HTR-8/SVneo (cell line): ENCODE measurements at places on chromosomes 1 and 21.

DNA sequence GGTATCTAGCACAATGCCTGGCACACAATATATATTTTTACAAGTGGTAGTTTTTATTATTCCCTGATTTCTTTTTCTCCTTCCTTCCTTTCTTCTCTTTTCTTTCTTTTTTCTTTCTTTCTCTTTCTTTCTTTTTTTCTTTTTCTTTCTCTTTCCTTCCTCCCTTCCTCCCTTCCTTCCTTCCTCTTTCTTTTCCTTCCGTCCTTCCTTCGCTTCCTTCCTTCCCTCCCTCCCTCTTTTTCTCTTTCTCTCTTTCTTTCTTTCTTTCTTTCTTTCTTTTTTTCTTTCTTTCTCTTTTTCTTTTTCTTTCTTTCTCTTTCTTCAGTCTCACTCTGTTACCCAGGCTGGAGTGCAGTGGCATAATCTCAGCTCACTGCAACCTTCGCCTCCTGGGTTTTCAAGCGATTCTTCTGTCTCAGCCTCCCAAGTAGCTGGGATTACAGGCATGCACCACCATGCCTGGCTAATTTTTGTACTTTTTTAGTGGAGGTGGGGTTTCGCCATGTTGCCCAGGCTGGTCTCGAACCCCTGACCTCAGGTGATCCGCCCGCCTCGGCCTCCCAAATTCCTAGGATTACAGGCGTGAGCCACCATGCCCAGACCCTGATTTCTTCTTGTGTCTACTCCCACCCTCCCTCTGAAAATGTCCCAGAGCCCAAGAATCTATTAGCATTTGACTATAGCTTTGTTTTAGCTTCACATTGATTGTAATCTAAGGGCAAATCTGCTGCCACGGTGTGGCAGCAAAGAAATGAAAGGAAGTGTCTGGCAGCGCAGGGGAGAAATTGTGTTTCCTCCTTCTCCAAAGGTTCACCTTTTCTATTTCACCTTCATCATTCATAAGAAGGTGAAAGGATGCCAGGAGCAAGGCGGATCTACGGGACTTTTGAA is 19.9 kb upstream of the ABCB10 start:
- DNase-seq: no peak

- peak; percentile 30 for DNase-seq
These were observed 14.8 kb upstream of the TMEM240 start for GRCh38 chr1:1554926-1555915.

DNA sequence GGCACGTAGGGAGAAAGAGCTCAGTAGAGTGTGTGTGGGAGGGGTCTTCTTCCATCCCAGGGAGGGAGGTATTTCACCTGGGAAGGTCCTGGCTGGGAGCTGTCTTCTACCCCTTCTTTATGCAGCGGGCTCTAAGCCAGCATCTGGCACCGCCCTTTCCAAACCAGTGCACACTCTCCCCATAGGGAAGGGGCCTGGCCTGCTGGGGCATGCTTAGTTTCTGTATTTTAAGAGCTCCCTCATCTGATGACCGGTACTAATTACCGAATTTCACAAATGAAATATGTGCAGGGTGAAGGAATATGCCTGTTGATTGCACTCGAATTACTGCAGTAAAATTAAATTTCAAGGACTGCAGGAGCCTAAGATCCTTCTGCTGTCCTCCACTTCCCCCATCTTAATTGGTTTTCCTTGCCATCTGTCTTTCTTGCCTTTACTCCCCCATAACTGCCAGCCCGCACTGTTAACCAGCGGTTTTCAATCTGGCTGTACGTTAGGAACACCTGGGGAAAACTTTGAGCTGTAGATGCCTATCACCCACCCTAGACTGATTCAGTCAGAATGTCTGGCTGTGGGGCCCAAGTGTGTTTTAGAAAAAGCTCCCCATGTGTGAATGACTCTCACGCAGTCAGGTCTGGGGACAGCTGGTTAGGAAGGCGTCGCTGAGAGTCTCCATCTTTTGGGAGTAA is 20.1 kb downstream of the GALNT2 start:
- no peak for DNase-seq

GRCh38 chr1:226821719-226822085 is 48.7 kb upstream of the PSEN2 start:
- no peak for DNase-seq

DNA sequence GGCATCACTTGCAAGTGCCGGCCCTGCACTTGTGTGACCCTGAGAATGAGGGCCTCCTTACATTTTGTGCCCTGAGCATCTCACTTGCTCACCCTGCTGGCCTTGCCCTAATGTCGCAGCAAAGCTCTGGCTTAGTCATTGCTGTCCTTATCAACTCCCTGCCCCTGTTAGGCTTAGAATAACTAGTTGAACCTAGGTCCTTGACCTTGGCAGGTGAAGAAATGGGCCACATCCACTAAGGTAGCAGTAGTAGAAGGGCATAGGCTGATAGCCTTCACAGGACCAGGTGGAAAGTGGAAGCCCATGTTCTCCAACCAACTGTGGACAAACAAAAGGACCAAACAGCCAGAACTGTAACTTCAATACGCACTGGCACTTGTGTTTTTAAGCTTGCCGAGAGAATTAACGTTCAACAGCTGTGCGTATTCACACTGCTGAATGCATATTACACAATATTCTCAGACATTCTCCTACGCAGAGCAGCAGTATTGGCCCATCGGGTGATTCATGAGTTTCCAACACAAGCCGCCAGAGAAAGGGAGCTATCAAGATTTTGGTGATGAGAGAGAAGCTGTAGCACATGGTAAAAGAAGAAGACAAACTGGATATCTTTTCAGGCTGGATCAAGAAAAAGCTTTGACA is 27.7 kb upstream of the PTGFRN start:
- DNase-seq: no peak

DNA sequence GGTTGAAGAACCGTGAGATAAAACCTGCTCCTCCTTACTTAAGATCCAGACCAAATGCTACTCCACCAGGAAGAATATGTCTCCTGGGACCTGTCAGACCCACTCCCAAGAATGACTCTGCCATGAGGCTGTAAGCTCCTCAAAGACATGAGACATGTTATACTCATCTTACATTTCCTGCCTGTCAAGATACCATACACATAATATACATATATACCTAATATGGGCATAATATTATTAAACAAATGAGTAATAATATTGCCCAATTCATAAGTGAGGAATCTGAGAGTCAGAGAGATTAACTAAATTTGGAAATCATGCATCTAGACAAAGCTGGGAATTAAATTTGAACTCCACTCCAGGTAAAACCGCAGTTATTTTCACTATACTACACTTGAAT is 634.9 kb downstream of the LMO4 start:
- DNase-seq: no peak

GRCh38 chr21:42047821-42048613 is 23.1 kb upstream of the UMODL1 start:
- peak; percentile 47 for DNase-seq

GRCh38 chr1:158180741-158181576 is at the start of gene CD1D:
TSS of gene CD1D (plus strand) at chr1:158180895. CDS start at chr1:158181102, 207 bp downstream.
- DNase-seq: peak; percentile 9

DNA sequence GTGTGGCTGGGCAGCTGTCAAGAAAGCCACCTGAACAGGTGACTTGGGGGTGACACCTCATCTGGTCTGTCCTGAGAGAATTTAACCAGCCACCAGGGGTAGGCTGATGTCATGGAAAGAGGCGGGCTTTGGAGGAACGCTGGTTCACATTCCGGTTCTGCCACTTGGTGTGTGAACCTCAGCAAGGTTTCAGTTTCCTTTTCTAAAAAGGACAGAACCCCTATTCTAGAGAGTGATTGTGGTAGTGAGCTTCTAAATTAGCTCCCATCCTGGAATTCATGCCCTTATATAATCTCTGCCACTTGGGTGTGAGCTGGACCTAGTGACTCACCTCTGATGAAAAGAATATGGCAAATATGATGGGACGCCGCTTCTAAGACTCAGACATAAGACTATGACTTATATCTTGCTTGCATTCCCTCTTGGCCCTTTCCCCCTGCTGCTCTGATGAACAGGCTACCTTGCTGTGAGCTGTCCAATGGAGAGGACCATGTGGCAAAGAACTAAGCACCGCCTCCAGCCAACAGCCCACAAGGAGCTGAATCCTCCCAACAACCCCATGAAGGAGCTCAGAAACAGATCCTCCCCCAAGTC is 332.1 kb downstream of the RRAGC start:
- DNase-seq: no peak

DNA sequence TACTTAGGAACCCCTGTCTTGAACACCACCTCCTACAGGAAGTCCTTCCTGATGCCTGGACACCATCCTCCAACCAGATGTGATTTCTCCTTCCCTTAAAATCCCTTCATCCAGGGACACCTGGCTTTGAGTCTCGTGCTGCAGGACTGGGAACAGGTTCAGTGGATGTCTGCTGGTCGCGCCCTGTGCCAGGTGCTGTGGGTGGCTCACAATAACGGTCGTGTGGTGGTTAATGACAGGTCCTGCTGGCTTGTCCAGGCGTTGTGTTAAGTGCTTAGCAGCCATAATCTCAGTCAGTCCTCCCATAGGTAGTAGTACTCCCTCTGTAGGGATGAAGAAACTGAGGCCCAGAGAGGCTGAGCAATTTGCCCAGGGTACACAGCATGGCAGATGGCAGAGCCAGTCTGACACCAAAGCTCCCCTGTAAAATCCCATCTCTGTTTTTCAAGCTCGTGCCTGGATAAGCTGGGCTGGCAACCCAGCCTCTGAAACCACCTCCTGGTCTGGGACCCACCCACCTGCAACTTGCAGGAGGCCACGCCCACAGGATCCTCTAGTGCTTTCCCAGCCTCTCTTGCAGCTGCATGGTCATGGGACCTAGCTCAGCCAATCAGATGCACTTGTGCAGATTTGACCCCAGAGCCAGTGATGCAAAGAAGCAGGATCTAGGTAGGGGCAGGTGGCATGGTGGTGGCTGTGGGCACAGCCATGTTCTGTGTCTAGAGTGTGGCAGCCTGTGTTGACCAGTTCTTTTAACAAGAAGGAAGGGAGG is 106.0 kb upstream of the IFFO2 start:
- no peak for DNase-seq

DNA sequence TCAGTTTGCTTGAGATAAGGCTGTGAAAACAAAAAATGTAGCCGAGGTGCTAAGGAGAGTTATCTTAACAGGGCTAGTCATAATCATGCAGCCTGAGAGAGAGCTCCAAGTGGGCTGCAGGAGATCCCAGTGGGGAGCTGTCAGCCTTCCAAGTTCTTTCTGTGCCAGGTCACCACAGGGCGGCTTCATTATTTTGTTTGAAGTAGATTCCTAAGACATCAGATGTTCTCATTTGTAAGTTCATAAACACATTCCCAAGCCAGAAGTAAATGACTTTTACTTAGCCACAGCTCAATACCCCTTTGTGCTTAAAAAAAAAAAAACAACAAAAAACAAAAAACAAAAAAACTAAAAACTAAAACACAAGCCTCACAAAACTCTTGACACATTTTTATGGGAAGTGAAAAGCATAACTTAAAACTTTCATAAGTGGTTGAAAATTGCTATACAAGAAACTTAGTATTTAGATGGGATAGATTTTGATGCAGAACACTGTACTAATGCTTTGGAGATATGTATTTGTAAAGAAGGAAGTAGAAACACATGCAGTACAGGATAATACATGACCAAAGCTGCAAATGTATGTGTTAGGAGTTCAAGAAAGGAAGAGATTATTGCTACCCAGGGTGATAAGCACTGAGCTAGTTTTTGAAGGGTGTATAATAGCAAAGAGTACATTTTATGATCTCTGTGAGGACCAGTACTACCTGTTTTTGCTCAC is 8.6 kb downstream of the CDC14A start:
- DNase-seq: no peak

GRCh38 chr1:221074332-221074731 is 195.1 kb downstream of the HLX start:
- DNase-seq: peak; percentile 29

DNA sequence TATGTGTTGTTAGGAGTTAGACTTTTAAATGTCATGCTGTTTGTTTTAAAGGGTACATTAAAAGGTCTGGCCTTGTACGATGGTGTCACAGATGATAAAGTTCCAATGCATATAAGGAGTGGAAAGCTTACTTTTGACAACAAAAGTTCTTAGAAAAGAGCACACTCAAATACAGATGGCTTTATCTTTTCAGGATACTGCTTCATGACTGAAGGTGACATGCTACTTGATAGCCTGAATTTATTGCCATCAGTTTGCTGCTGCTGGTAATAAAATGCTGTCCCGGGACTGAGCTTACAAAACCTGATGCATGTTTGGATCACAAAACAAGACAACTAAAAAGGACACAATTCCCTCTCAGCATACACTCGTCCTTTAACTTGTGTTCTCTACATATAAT is 84.9 kb downstream of the TTC3 start:
- DNase-seq: no peak

- peak; percentile 73 for DNase-seq
These were observed 22.1 kb upstream of the TDRD10 start for GRCh38 chr1:154479764-154480421.

GRCh38 chr1:109474697-109475096 is 8.4 kb downstream of the SYPL2 start:
- no peak for DNase-seq

DNA sequence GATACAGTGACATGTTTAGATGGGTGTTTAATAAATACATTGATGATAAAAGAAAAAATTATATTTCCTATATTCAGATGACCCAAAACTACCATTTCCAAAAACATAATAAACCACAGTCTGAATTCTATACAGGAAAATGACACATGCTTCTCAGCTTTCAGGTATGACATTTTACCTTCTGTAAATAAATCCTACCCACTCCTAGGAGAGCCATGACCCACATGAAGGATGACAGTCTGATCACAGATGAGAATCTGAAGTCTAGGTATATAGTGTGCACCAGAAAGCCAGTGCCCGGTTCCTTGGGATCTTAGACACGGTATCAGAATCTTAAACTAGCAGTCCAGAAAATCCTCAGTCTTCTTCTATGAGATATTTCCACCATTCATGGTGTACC is 3.7 kb upstream of the GJA9 start:
- no peak for DNase-seq

DNA sequence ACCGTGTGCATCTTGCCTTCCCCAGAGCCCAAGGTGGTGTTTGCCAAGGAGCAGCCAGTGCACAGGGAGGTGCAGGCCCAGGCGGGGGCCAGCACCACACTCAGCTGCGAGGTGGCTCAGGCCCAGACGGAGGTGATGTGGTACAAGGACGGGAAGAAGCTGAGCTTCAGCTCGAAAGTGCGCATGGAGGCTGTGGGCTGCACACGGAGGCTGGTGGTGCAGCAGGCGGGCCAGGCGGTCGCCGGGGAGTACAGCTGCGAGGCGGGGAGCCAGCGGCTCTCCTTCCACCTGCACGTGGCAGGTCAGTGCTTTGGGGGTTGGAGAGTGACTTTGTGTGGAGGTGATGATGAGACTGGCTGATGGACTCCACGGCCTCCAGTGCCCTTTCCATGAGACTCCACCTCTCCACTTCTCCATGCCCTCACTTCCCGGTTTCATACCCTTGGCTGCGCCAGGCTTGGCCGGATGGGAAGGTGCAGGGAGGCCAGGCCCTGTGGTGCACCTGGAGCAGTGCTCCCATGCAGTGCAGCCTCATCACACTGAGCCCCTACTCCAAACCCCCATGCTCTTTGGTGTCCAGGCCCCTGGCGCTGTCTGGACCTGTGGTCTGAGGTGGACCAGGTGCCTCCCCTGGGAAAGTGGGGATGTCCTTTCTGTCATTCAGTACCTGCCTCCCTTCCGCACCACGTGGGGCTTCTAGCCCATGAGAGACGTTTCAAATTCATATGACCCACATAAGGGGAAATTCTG is 49.0 kb downstream of the OBSCN start:
- no peak for DNase-seq

- no peak for DNase-seq
These were observed 40.3 kb upstream of the LRRC8B start for GRCh38 chr1:89484092-89485038.

GRCh38 chr1:229130028-229130668 is 140.8 kb upstream of the RAB4A start:
- DNase-seq: no peak

GRCh38 chr1:109802901-109803561 is 39.3 kb upstream of the EPS8L3 start:
- no peak for DNase-seq
